ENCODE measurements at places on chromosomes 4 and X.

DNA sequence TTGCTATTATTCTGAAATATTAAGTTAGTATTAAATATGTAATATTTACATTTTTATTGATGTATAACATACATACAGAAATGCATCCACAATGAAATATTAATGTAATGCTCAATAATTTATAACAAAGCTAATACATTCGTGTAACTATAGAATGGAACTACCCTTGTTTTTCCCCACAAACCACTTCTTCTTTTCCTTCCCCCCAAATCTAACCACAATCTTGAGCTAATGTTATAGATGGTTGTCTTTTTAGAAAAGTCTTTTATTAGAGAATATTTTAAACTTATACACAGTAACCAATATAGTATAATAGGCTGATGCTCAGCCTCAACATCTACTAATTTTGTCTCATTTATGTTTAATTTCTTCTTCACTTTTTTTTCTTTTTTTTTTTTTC, 4.5 kb upstream of the ZNF732 start:
- DNase-seq: no peak

DNA sequence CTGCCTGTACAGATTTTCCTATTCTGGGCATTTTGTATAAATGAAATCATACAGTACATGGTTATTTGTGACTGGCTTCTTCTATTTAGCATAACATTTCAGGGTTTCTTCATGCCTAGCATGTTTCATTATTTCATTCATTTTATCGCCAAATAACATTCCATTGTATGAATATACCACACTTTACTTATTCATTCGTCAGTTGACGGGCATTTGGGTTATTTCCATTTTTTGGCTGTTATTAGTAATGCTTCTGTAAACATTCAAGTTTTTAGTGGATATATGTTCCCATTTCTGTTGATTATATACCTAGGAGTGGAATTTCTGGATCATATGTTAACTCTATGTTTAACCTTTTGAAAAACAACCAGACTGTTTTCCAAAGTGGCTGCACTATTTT, 47.5 kb downstream of the INTS12 start:
- no peak for DNase-seq

DNA sequence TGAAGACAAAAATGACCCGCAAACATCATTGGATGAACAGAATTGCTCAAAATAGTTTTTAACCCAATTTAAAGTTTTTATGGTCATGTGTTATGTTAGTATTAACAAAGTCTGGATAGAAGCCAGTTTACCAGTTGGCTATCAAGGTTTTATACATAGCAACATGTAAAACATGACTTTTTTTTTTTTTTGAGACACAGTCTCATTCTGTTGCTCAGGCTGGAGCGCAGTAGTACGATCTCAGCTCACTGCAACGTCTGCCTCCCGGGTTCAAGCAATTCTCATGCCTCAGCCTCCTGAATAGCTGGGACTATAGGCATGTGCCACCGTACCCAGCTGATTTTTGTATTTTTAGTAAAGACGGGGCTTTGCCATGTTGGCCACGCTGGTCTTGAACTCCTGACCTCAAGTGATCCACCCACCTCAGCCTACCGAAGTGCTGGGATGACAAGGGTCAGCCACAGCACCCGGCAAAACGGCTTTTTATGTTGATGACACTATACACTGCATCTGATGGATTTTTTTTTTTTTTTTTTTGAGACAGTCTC, 3.4 kb downstream of the SAT1 start:
- DNase-seq: no peak

DNA sequence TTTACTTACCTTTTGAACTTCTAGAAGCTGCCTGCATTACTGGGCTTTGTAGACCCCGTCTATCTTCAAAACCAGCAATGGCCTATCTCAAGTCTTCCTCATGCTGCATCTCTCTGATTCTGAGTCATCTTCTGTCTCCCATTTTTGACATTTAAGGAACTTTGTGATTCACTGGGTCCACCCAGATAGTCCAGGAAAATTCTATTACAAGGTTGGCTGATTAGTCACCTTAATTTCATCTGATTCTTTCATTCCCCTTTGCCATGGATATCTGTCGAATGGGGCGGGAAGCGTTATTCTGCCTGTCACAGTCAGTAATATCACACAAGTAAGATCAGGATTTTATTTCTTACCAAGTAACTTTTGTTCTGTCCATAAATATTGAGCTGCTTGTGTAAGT, 618.0 kb downstream of the CCSER1 start:
- no peak for DNase-seq

GRCh38 chr4:26936284-26937065, 75.8 kb downstream of the STIM2 start:
- no peak for DNase-seq

- no peak for DNase-seq
Measured at GRCh38 chrX:20742106-20742505, 475.4 kb upstream of the RPS6KA3 start.

GRCh38 chr4:175671491-175671934, 140.6 kb downstream of the GPM6A start:
- peak; percentile 18 for DNase-seq

DNA sequence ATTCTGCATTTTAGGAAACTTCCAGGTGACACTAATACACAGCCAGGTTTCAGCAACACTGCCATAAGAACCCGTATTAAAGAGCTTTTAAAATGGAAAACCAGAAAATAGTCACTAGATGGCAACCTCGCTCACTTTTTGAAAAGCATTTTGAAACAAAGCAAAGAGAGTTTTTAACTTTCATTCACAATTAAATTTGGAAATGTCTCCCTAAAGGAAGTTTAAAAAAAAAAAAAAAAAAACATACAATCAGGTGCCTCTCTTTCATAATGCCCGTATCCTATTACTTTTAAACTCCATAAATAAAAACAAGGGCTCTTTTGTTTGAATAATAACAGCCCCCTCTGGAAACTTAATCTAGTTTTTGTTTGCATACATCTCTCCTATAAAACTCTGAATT, 20.3 kb downstream of the MEPE start:
- DNase-seq: peak; percentile 83

DNA sequence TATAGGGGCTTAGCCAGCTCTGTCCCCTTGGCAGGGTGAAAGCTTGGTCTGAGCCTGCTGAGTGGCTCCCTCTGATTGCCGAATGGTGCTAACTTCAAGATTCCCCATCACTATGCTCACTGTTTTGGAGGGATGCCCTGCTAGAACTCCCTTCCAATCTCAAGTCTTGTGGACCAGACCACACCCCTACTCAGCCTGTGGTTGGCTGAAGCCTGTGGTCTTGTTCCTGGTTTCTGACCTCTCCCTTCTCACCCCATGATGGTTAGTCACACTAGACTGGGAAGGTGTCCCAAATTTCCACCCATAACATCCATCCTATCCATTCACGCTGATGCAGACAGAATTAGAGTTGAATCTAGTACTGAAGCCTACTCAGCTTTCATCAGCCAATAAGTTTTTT, 184.7 kb upstream of the NDP start:
- DNase-seq: no peak

DNA sequence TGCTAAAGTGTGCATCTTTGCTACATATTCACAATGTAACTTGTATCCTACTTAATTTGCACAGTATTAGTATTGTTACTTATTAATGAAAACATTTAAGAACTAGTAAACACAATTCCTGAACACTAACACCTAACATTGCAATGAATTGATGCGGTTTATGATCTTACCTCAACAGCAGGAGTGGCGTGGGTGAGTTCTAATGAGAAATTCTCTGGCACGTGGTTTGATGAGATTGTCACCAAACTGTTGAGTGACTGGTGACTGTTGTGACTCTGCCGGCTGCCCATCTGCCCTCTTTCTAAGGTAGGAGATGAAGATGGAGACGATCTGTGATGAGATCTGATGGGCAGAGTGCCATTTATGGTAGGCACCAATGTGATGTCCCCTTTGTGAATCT, 2.9 kb downstream of the PCDH18 start:
- no peak for DNase-seq

DNA sequence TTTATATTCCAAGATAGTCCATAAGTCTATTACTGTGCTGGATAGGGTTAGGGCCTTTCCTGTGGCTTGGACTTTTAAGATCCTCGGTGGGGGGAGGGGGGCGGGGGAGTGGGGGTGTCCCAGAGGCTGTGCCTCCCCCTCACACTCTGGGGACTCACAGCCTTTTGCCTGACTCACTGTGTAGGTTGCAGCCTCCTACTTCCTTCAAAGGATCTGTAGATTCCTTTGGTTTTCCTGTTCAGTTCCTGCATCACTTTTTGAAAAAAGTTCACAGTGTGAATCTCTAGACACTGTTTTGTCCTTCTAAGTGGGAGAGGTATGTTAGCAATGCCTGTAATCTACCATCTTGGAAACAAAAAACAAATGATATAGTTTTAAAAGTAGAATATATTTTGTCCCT, 999.9 kb downstream of the GLUD2 start:
- DNase-seq: no peak

- peak; percentile 10 for DNase-seq
Measured at GRCh38 chrX:149527705-149528104, 13.1 kb upstream of the EOLA1 start.

DNA sequence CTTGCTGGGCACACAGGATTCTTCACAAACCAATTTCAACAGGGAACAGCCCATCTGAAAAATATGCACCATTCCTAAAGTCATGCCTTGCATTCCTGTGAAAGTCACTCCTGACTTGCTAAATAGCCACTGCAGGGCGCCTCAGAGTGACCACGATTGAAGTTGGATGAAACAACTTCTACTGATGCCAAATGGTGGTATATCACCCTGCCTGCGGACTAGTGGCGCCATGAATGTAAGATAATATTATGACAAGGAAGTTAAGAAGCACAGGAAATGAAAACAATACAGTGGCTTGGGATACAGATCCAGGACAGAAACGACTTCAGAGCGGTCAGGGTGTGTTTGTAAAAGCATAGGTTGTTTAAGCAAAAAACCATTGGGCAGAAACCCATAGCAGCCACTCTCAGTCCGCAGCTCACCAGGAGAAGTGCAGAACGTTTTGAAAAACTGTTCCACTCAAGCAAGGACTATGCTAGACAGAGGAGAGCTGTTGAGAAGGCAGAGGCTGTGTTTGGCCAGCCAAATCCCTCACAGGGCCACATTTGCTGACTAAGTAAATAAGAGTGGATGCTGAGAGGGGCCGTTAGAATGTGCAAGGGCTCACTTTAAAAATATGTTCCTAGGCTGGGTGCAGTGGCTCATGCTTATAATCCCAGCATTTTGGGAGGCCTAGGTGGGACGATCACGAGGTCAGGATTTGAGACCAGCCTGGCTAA, 250.4 kb downstream of the PTTG2 start:
- DNase-seq: no peak

GRCh38 chr4:65167719-65168118, 502.6 kb downstream of the EPHA5 start:
- DNase-seq: no peak

DNA sequence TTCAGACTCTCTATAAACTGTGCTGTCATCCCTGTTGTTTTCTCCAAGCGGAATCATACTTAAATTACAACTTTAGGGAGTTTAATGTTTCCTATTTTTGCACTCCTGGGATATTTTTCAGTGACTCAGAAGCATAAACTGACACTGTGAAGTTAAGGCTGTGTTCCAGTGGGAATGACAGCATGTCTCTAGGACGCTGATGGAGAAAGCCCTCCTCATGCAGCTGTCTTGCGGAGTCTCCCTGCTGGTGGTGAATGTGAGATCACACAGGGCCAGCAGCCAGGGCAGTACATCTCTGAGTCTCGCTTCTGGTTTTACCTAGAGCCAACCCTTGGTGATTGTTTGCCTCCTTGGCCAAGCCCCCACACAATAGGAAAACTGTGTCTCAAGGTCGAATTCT, 53.3 kb downstream of the NFKB1 start:
- DNase-seq: no peak

GRCh38 chrX:82695066-82695465, 813.0 kb upstream of the POU3F4 start:
- no peak for DNase-seq

- DNase-seq: no peak
Measured at GRCh38 chr4:73479323-73479722, 2.2 kb upstream of the AFM start.

- DNase-seq: no peak
Measured at GRCh38 chrX:110383414-110383813, 24.8 kb downstream of the RTL9 start.

DNA sequence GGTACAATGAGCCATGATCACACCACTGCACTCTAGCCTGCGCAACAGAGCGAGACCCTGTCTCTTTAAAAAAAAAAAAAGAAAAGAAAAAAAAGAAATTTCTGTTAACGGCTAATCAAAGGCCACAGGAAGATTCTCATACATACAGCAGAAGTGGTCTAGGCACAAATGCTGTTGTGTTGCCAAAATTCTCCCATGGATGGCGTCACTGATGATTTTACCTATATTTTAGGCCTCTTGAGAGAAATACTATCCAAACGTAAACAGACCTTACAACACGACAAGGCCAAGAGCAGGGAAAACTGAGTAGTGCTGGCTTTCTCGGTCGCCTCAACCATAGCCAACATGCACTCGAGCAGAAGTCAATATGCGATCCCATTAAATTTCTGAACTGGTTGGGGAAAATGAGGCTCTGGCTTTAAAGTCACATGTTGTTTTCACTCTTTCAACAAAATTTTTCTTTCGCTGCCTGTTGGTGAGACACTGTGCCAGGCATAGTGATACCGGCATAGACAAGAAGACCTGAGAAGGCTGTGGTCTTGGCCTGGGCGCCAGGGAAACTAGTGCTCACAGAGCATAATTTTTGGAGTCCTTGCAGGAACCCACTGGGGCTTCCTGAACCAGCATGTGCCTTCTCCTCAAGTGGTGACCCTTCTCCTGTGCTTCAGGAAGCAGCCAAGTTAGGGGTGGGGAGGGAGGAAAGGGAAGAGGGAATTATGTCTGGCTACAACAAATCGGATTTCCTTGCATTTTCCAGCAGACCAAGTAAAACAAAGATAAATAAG, 20.6 kb downstream of the SH3KBP1 start:
- DNase-seq: no peak

DNA sequence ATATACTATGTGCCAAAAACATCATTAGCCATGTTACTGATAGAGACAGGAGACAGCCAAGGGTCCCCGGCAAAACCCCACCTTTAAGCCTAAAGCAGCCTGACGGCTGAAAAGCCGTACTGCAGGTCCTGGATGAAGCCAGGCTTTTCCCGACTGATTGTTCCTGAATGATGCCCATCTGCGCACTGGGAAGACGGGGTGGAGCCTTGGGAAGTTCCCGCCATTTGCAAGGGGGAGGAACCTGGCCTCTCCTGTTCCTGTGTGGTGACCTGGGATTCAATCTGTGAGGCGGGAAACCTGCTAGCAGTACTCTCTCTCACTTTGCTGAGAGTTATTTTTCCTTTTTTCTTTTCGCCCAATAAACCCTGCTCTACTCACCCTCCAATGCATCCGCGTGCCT, 15.1 kb upstream of the CAMK2D start:
- DNase-seq: no peak

- no peak for DNase-seq
Measured at GRCh38 chr4:74105656-74106280, 6.8 kb upstream of the CXCL2 start.

GRCh38 chr4:143382596-143382995, 45.9 kb downstream of the GAB1 start:
- DNase-seq: peak; percentile 44

- DNase-seq: no peak
Measured at GRCh38 chr4:69744157-69744478, 16.3 kb downstream of the SULT1B1 start.

- no peak for DNase-seq
Measured at GRCh38 chrX:7159149-7159861, 11.4 kb upstream of the PUDP start.

All from hippocampal formation (tissue), 2 donors.